ENCODE measurements at places on chromosomes 3 and 15.

DNA sequence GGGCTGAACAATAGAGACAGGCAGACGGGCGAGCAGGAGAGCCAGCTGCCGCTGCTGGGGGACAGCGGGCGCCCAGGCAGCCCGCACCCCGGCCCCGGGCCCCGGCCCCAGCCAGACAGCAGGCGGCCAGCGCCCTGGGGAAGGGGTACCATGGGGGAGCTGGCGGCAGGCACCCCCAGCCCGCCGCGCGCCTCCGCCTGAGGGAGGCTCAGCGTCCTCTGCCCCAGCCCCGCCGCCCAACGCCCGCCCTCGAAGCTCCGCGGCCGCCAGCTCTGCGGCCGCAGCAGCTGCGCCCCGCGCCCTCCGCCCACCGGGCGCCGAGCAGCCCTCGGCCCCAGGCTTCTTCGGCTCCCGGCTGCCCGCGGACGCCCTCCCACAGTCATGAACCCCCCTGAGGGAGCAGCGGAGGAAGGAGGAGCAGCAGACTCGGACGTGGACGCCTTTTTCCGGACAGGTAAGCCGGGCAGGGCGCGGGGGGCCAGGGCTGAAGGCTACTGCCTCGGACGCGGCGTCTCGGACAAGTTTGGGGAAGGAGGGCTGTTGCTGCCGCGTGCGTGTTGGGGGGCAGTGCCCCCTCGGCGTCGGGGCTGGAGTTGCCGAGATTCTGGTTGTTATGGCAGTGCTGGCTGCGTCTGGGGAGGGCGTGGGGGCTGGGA lies 41.6 kb upstream of the ROPN1 start:
- no peak for DNase-seq

- DNase-seq = no peak
Observed at GRCh38 chr15:36313736-36314280, 265.6 kb upstream of the CDIN1 start.

DNA sequence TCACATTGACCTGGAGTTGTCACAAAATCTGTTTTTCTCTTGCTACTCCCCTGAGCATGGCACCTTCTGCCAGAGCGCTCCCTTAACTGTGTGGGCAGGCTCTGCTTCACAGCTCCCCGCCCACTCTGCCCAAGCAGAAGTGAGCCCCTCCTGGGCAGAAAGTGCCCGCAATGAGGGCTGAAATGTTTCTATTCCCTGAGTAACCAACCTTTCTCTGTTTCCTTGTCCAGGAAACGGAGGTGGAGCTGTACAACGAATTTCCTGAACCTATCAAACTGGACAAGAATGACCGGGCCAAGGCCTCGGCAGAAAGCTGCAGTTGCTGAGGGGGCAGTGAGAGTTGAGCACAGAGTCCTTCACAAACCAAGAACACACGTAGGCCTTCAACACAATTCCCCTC lies 66.3 kb upstream of the ACAD9 start:
- no peak for DNase-seq

GRCh38 chr15:43776101-43776717 lies 557 bp downstream of the ELL3 start:
- DNase-seq = no peak

DNA sequence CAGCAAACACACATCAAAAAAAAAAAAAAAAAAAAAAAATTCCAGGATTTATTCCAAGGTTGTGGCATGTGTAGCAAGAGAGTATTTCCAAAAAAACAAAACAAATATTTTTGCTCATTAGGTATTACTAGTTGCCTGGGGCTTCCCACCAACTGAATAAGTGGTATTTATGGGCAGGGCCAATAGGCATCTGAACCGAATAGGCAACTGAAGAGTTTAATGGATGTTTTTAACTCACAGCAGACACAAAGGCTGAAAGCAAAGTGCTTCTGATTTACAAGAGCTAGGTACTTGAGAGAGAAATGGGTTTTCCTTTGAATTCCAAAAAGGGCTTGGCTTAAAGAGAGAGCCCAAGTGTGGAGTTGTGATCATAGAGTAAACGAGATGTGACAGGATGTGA lies 21.4 kb downstream of the EIF4E3 start:
- no peak for DNase-seq

All from pons (tissue), 1 donor.